Epithelial cell of alveolus of lung (primary cell): ENCODE measurements at places on chromosomes 13 and 19. TPM values are rescaled to one million over a fixed set of nuclear protein-coding genes. Genes with fewer than 3 reads are reported as not detected.

Gene CD70
- total RNA-seq: not detected in 2 replicates

Gene ZNF723
- not detected in 2 replicates for total RNA-seq

Gene KLK5
- not detected in 2 replicates for total RNA-seq

Gene FBN3
- not detected in 2 replicates for total RNA-seq

Gene TEX101
- total RNA-seq: not detected in 2 replicates

Gene NOVA2
- under 0.01 and 0.24 TPM in 2 replicates for total RNA-seq

Gene ZNF284
- 2.1 and 7.8 TPM in 2 replicates for total RNA-seq

Gene SHISA7
- not detected in 2 replicates for total RNA-seq

Gene TMEM238
- 0.39 TPM in 1 of 2 replicates, not detected in the other for total RNA-seq

Gene RNF225
- 2.0 TPM in 1 of 2 replicates, not detected in the other for total RNA-seq

Gene CEACAM6
- not detected in 2 replicates for total RNA-seq

Gene NLRP7
- total RNA-seq: not detected in 2 replicates
